ENCODE measurements at places on chromosomes 2 and 18. TPM values are rescaled to one million over a fixed set of nuclear protein-coding genes. Genes with fewer than 3 reads are reported as not detected.

DNA sequence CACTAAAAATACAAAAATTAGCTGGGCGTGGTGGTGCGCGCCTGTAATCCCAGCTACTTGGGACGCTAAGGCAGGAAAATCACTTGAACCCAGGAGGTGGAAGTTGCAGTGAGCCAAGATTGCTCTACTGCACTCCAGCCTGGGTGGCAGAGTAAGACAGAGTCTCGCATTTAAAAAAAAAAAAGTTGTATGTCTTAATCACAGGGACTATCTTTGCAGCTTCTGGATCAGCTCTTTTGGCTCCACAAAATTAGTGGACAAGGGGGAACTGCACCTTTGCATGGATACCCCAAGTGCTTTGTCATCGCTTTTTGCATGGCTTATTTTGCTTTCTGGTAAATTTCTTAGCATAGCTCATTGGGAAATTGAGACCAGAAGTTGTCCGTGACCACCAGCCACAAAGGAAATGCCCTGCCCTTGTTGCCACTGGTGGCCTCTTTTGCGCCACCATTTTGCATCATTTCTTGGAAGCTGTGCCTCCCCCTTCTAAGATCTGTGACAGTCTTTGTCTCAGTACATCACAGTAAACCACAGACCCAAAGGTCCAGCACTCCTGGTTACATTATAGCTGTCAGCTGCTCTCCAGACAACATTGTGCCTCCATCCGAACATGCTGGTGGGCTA, 43.9 kb upstream of the PCBP1 start:
- DNase-seq = no peak

DNA sequence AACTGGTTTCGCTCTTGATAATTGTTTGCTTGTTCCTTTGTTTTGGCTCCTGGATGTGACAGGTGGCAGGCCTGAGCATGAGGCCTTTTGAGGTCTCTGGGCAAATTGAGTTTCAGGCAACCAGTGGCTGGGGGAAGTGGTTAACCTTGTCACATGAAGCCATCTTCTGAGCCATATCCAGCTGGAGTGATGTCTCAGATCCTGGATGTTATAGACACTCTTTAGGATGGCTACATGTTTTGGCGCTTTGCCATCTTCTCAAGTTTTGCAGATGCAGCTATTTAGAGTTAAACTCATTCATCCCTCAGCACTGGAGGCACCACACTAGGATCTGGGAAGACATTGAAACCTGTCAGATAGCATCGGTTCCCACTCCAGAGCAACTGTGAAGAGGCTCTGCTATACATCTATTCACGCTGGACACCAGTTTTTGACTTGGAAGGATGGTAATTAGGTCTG, 25.3 kb upstream of the TACR1 start:
- DNase-seq = no peak

The FAM237A gene
- total RNA-seq = not detected

DNA sequence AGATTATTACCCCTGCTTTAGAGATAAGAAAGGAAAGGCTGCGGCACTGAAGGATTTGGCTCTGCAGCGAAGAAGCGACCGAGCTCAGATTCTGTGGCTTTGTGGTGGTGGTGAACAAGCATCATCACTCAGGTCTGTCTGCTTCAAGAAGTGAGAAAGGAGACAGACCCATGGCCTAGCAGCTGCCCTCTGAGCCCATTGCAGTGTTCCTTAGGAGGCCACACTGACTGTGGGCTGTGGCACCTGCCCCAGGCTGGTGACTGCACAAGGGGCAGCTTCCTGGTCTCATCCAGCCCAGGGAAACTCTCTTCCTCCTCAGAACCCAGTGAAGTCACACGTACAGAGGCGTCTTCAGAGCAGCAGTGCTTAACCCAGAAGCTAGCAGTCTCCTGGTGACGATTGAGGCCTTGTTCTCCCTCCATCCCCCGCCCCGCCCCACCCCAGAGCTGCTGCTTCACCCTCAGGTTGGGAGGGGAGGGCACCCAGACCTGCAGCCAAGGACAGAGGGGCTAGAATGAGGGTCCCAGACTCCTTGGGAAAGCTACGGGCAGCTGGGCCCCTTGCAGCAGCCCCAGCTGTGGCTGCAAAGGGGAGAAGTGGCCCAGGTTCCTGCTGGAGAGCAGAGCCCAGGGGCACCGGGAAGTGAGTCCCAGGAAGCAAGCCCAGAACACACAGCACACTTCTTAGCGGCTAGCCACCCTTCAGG, 22.2 kb downstream of the BIN1 start:
- no peak for DNase-seq

- DNase-seq = no peak
These were observed 41.5 kb downstream of the SLC38A11 start for GRCh38 chr2:164913640-164914350.

The UPP2 gene
- not detected for total RNA-seq

The FSHR gene
- total RNA-seq = not detected

The GALNT13 gene
- total RNA-seq = 0.53 TPM

The CCL20 gene
- 6.0 TPM for total RNA-seq

DNA sequence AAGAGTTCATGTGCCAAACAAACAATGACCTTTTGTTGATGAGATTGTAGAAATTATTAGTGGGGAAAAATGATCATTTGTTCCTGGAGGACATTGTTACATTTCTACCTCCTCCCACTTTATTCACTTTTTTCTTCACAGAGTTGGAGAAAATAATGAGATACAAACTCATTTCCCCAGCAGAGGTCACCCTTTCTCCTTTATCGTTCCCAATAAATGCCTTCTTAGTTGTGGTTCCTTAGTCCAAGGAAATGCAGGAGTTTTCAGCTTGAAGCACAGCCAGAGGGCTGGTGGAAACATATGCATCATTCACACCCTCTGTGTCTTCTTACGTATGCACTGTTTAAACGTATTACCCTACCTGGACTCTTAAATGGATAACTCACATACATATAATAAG, 108.8 kb downstream of the SLC4A3 start:
- peak; percentile 34 for DNase-seq

DNA sequence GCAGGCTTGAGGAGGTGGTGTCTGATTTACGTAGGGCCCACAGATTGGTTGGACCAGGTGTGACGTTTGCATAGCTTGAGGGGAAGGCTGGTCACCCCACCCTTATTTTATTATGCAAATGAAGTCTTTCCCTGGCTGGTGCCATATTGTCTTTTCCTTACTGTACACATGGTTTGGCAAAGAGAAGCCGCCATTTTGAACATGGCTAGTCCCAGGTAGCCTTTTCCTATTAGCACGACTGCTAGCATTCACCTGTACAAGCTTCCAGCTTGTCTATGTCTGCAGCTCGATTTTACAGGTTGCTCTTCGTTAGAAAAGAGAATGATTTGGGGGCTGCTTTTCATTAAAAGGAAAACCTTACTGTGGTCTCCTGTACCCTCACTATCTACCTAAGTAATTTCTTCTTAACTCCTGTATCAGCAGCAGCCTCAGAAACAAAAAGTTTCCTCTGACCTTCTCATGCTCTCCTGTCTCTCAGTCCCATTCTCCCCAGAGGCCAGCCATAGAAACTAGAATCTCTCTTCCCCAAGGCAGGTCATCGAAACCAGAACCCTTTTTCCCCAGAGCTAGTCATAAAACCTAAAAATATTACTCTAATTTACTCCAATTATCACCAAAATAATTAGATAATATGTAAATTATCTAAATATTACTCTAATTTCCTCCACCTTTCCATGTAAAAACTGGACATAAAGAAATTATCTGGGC, 151.8 kb downstream of the B3GNT2 start:
- DNase-seq = no peak

Measured in glomerular endothelial cell (primary cell).